ENCODE measurements at places on chromosomes 11 and 22. TPM values are rescaled to one million over a fixed set of nuclear protein-coding genes. Genes with fewer than 3 reads are reported as not detected.

The GUCY1A2 gene
- 0.20 TPM for polyA plus RNA-seq

The BAIAP2L2 gene
- polyA plus RNA-seq: 0.11 TPM

The PANX2 gene
- polyA plus RNA-seq: 1.9 TPM

- no peak for DNase-seq
Observed at GRCh38 chr11:73095613-73096012, 46.5 kb downstream of the FCHSD2 start.

- DNase-seq: no peak
Observed at GRCh38 chr22:42808521-42808920, 48.6 kb downstream of the ARFGAP3 start.

- DNase-seq: no peak
Observed at GRCh38 chr11:35905646-35906276, 38.1 kb upstream of the LDLRAD3 start.

- DNase-seq: no peak
Observed at GRCh38 chr11:25065746-25066145, 568.9 kb downstream of the LUZP2 start.

GRCh38 chr11:45250035-45250718 is 36.0 kb downstream of the SYT13 start:
- no peak for DNase-seq

GRCh38 chr11:34899633-34900016 is 16.6 kb downstream of the APIP start:
- no peak for DNase-seq

DNA sequence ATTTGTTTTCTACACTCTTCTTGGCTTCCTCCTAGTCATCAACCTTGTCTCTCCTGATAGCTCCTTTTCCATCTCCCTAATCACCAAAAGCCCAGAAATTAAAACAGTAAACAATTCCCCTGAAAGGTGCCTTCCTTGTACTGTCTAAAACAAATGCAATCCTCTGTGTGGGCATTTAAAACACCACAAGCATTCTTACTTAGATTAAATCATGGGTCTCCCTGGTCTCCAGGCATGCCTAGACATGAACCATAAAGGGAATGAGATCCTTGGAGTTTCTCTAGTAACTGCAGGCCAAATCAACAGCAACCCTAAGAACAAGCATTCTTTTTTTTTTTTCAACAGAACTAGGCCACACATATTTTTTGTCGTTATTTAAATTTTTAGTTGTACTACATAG is 1.9 kb downstream of the BTG4 start:
- no peak for DNase-seq

- DNase-seq: no peak
Observed at GRCh38 chr11:10824888-10825287, 16.2 kb upstream of the EIF4G2 start.

All from K562 (cell line).